ENCODE measurements at places on chromosomes 11 and 22. TPM values are rescaled to one million over a fixed set of nuclear protein-coding genes. Genes with fewer than 3 reads are reported as not detected.

- DNase-seq = no peak
These were observed 98.2 kb downstream of the INSC start for GRCh38 chr11:15212876-15213275.

The CATSPER1 gene
- total RNA-seq = 0.34 TPM

GRCh38 chr11:122749005-122749687, 89.2 kb upstream of the CRTAM start:
- peak; percentile 60 for DNase-seq

GRCh38 chr11:64890522-64890939, 12.1 kb upstream of the EHD1 start:
- DNase-seq = no peak

DNA sequence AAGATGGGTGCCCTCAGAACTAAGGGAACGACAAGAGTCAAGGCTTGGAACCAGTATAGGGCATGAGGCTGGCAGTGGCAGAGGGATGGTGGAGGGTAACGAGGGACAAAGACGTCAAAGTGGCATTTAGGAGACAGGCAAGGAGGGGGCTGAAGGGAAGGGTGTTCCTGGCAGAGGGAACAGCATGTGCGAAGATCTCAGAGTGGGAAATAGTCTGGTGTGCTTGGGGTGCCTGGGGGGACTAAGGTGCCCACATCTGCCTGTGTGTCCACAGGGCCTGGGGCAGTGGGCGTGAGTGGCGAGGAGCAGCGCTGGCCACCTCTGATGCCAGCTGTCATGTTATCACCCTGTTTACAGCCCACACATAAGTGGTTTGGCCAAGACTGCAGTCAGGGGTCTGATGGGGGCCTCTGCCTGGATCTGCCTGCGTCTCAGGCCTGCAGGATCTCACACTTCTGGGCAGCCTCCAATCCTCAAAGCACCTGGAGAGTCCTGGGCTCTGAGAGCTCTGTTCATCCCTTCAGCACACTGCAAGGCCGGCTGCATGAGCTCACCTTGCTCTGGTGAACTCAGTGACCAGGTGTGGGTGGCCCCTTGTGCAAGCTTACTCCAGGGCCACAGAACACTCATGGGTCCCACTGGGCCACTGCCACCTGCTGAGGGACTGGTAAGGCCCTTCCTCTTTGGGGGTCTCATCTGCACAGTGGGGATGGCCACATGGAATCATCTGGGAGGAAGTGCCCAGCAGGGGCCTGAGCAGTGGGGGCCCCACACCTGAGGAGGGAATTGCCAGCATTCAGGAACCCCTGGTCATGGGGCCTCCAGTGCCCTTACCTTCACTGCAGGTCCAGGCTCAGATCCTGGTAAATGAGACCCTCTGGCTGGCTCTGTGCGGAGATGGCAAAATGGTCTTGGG, 89.7 kb upstream of the SHISAL1 start:
- DNase-seq = no peak

The TMPRSS6 gene
- total RNA-seq = not detected

DNA sequence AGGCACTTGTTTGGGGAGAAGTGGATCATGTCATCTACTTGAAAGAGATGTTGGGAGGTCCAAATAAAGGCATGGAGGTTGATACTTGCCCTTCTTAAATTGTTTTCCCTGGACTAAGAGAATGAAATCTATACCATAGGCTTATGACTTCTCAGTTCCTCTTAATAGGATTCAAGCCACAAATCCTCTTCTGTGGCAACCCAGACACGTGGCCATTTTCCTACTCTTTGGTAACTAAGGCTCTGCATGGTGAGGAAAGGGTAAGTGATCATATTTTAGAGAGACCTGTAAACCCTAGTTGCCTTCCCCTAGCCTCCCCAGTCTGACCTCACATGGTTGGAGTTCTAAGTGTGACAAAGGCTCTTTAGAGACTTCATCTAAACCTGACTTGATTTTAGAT, 72.9 kb upstream of the CD44 start:
- no peak for DNase-seq

The MPPED2 gene
- 0.85 TPM for total RNA-seq

- DNase-seq = no peak
These were observed 6.4 kb downstream of the MMP12 start for GRCh38 chr11:102868339-102868738.

The OR52A1 gene
- total RNA-seq = not detected

The MS4A1 gene
- total RNA-seq = not detected

The MAPK8IP1 gene
- 3.1 TPM for total RNA-seq

DNA sequence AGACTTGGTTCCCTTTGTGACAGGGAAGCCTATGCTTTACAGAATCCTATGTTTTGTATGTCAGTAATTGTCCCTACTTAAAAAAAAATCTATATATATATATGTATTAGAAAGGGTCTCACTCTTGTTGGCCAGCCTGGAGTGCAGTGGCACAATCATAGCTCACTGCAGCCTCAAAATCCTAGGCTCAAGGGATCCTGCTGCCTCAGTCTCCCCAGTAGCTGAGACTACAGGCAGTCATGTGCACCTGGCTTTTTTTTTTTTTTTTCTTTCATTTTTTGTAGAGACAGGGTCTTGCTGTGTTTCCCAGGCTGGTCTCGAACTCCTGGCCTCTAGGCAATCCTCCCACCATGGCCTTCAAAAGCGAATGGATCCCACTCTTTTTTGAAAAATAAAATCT, 2.1 kb upstream of the NEAT1 start:
- DNase-seq = no peak

DNA sequence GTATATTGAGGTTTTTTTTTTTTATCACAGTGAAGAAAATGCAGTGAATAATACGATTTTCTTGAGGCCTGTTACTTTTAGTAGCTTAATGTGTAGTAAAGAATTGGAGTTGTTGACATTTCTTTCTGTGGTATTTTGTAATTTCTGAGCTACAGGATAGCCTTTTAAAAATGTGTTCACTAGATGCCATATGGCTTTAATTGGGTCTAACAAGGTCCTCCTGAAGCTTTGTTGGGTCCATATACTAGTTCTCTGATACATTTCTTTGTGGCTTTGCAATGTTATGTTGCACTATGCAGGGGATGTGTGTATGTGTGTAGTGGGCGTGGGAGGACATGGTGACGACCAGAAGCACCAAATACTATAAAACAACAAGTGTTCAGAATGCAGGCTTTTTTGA, 25.1 kb downstream of the FBXO7 start:
- DNase-seq = no peak

DNA sequence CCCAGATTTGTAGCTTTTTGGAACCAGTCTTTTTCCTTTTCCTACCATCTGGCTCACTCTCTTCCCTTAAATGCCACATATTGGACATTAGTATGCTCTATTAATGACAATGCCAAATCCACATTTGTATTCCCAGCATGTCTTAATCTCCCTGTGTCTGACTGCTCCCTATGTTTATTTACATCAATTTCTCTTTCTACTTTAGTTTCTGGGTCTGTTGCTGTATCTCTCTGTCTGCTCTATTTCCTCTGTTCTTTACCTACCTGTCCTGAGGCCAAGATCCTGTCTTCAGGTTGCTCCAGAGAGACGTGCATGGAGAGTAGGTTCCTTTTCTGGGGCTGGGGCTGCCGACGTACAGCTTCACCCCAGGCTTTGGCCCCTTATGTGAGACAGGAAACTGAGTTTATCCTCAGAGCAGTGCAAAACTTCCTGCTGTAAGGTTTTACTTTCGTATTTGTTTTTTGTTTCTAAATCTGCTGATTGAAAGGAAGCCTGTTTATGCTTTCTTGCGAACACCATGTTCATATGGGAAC, 25.6 kb downstream of the OR2AG2 start:
- peak; percentile 67 for DNase-seq

The ACR gene
- 0.34 TPM for total RNA-seq

- no peak for DNase-seq
These were observed 66.1 kb downstream of the FAM76B start for GRCh38 chr11:95723361-95723942.

The AIFM3 gene
- total RNA-seq = 0.17 TPM

The FDX1 gene
- 9.1 TPM for total RNA-seq

- DNase-seq = no peak
These were observed 846.4 kb downstream of the DLG2 start for GRCh38 chr11:84780689-84781293.

- DNase-seq = no peak
These were observed 85.5 kb downstream of the CDKN1C start for GRCh38 chr11:2799881-2800654.

GRCh38 chr22:35918456-35918855, 110.2 kb downstream of the RBFOX2 start:
- peak; percentile 26 for DNase-seq

- no peak for DNase-seq
These were observed 27.4 kb downstream of the ZNF214 start for GRCh38 chr11:6992457-6993417.

- DNase-seq = no peak
These were observed 13.7 kb downstream of the GDPD4 start for GRCh38 chr11:77287615-77288273.

DNA sequence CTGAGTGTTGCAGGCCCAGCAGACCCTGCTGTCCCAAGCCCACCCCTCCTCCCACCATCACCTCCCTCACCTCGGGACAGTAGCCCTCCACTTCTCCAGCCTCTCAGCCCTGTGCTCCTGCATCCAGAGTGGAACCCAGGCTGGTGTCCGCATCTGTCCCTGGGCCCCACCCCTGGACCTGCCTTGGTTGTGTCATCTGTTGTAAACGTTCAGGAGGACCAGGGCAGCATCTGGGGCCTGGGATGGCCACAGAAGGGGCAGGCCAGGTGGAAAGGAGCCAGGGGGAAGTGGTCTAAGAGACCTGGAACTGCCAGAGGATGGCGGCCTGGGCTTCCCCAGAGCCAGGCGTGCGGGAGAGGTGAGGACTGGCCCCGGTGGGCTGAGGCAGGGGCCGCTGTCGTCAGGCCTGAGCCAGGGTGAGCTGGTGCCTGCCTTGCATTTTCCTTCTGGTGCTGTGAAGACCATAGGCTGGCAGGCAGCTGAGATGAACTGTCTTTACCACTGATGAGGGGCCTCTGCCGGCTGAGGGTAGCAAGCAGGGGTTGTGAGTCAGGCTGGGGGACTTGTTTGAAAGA, 26.1 kb upstream of the MGAT3 start:
- DNase-seq = no peak

The USH1C gene
- total RNA-seq = not detected

DNA sequence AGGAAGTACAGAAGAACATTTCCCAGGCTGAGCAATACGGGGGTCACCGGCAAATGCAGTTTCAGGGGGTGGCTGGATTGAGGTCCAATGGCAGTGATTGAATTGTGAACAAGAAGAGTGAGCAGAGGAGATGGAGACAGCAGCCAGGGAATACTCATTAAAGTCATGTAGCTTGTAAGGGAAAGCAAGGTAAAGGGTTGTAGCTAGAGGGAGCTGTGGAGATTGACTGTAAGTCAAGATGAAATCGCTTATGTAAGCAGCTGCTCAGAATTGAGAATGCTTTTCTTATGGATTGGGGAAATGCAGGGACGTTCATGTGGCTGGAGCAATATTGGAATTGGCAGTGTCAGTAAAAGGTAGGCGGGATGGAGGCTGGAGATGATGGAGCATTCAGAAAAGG, 111.4 kb upstream of the TBCEL start:
- peak; percentile 58 for DNase-seq

GRCh38 chr11:116793772-116794097, 2.1 kb upstream of the APOA5 start:
- no peak for DNase-seq

The OR51E1 gene
- total RNA-seq = not detected

Data from dermis blood vessel endothelial cell (primary cell).